ENCODE measurements at places on chromosomes 5 and 9.

- DNase-seq = peak; percentile 53
These were observed 25.9 kb upstream of the POMT1 start for GRCh38 chr9:131476777-131477345.

- no peak for DNase-seq
These were observed 663.6 kb upstream of the RIOK2 start for GRCh38 chr5:97846643-97847042.

DNA sequence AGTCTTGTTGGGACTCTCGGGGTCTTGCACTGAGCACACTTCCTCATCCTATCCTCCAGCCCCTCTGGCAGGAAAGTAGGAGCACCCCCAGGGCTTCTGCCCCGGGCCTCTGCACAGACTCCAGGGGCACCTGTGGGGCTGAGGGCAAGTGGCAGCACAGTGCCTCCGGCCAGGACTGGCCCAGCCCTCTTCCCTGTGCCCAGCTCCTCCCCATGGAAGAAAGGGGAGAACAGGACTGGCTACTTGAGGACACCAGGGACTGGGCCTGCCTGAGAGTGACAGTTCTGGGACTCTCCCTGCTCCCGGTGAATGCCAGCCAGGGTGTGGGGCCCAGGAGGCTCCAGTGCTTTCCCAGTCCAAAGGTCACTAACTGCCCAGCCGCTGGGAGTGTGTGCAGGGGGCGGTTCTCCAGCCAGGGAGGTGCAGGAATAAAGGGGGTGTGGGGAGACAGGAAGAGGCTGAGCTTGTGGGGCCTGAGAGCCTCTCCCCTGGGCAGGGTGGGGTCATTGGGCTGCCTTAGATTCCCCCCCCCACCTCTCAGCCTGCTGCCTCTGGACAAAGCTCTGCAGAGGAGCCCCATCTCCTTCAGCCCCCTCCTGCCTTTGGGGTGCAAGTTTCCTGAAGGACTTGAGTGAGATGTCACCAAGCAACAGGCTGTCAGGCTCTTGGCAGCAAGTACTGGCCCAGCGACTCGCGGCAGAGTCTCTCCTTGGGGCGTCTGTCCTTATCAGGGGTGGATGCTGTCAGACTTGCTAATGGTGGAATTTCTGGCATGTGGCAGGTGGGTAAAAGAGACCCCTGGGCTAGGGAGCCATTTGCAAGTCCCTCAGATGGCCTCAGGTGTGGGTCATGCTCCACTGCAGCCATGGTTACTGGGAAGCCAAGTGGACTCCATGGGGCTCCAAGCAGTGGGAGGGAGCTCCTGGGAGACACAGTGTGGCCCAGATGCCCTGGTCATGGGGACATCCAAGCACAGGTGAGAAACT is 19.1 kb upstream of the JADE2 start:
- DNase-seq = peak; percentile 75

- no peak for DNase-seq
These were observed 410.0 kb upstream of the ADAMTSL1 start for GRCh38 chr9:18063856-18064390.

DNA sequence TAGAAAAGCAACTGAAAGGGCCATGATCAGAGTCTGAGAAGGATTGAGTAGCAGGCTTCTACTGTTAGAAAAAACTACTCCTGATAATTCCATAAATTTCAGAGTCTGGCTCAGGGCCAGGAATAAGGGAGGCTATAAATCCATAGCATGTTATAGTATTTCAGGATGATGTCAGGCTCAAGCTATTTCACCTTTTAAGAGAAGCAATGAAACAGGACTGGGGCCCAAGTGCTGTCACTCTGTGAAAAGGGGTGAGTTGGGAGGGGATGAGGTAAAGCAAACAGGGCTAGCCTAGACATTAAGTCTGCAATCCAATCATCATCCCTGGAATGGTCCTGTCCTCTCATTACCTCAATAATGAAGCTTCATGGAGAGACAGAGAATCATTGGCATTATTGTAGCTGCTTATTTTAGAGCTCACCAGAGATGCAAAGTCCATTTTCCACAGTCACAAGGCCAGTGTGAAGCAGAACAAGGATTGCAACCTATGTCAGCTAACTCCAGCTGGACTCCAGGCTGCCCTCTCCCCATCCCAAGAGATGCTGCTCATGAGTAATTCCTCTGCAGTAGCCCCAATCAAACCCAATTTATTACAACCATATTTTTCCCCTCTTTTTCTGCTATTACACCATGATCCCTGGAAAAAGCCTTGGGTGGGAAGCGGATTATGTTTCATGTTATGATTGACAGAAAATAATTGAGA is 56.0 kb downstream of the PAPPA start:
- no peak for DNase-seq

DNA sequence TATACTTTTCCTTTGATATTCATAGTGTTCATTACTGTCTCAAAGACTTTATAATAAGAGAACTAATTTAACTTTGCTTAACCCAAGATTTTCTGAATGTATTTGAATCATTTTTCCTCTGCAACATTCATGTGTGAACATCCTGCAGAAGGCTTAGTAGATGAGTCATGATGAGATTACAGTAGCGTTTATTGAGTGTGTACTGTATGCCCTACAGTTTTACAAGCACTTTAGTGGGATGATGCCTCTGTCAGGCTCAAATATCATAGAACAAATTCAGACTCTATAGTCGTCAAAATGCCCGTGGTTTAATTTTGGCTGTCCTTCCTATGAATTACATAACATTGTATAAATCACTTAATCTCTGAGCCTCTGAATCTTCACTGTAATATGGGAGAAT is 41.2 kb downstream of the FYB1 start:
- no peak for DNase-seq

GRCh38 chr5:126656401-126657007 is 55.8 kb downstream of the PHAX start:
- DNase-seq = no peak

DNA sequence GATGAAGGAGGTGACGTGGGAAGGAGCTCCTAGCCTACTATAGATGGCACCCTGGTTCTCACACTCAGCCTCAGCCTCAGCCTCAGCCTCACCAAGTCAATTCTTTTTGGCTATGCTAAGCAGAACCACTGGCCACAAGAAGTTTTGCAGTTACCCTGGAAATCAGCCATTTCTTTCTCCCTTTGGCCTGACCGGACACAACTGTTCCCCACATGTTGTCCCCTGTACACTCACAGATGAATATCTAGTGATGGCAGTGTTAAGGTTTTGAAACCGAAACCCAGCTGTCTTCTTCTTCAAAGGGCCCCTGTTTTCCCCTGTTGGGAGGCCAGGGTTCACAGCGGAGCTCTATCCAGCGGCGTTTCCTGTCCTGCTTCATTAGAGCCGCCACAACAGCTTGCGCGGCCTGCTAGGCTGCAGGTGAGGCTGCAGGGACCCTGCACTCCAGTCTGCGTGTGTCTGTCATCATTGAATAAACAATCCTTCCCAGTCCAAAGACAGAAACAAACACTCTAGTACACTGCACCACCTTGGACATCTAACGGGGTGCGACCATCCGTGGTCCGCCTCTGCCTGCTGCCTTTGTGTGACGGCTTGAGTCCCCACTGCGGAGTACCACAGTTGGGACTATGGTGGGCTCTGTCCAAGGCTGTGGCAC is 250.5 kb downstream of the DENND1A start:
- no peak for DNase-seq

DNA sequence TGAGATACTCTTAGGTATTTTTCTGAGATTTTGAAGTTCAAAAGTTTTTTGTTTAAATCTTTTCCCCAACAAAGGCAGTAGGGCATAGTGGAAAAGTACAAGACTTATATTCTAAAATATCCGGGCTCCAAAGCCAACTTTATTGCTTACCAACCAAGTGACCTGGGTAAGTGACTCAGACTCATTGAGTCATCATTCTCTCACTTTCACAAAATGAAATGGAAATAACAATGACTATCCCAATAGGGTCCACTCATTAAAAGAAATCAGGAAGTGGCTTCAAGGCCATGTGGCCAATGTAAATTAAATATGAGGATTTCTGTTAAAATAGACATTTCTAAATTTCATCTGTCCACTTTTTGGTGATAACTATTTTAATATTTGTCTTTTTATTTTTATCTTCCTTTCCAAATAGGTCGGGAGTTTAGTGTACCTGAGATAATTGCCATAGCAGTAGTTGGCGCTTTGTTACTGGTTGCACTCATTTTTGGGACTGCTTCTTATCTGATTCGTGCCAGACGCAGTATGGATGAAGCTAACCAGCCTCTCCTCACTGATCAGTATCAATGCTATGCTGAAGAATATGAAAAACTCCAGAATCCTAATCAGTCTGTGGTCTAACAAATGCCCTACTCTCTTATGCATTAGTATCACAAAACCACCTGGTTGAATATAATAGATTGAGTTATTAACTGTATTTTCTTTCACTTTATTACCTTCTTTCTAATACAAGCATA is 15.5 kb downstream of the TYRP1 start:
- DNase-seq = no peak

GRCh38 chr9:87167161-87167560 is 219.9 kb upstream of the GAS1 start:
- no peak for DNase-seq

Measured in sigmoid colon (tissue), 7 donors.